Esophagus (tissue), 2 donors: ENCODE measurements at places on chromosomes 6 and 20. TPM values are rescaled to one million over a fixed set of nuclear protein-coding genes. Genes with fewer than 3 reads are reported as not detected.

The OR12D3 gene
- not detected for polyA plus RNA-seq

The TMEM200A gene
- 0.27 TPM for polyA plus RNA-seq

The SYCP2L gene
- 0.13 TPM for polyA plus RNA-seq

The DEF6 gene
- polyA plus RNA-seq, result 25.2 TPM

The TAGAP gene
- polyA plus RNA-seq, result 0.59 TPM

The GSTA3 gene
- polyA plus RNA-seq, result 0.13 TPM

The SIRT5 gene
- polyA plus RNA-seq, result 3.6 TPM

The HELZ2 gene
- polyA plus RNA-seq, result 7.2 TPM

The SFTA2 gene
- polyA plus RNA-seq, result 421 TPM

The RAET1G gene
- 8.9 TPM for polyA plus RNA-seq

The FITM2 gene
- polyA plus RNA-seq, result 2.3 TPM

The PPIL4 gene
- 10.1 TPM for polyA plus RNA-seq

The FOXS1 gene
- 0.41 TPM for polyA plus RNA-seq

The MYLK4 gene
- 0.75 TPM for polyA plus RNA-seq

The SLC17A3 gene
- polyA plus RNA-seq, result not detected

The SLC16A10 gene
- 0.18 TPM for polyA plus RNA-seq

The TNF gene
- 0.71 TPM for polyA plus RNA-seq

The CST2 gene
- polyA plus RNA-seq, result 0.15 TPM

The KCNQ5 gene
- polyA plus RNA-seq, result 0.18 TPM

The VNN1 gene
- polyA plus RNA-seq, result 0.28 TPM

The KCNG1 gene
- polyA plus RNA-seq, result 15.3 TPM

The MDFI gene
- 70.3 TPM for polyA plus RNA-seq

The PRSS35 gene
- polyA plus RNA-seq, result 0.02 TPM

The C6orf15 gene
- polyA plus RNA-seq, result 0.08 TPM

The CCM2L gene
- polyA plus RNA-seq, result 2.9 TPM

The MOG gene
- polyA plus RNA-seq, result not detected

The KATNA1 gene
- 6.8 TPM for polyA plus RNA-seq

The ERVFRD-1 gene
- 0.02 TPM for polyA plus RNA-seq

The SLC35D3 gene
- not detected for polyA plus RNA-seq

The IPCEF1 gene
- polyA plus RNA-seq, result 0.35 TPM

The CDSN gene
- 0.20 TPM for polyA plus RNA-seq

The NHLRC1 gene
- 1.4 TPM for polyA plus RNA-seq

The SLC22A7 gene
- polyA plus RNA-seq, result not detected

The C6orf141 gene
- 4.9 TPM for polyA plus RNA-seq

The E2F1 gene
- 6.7 TPM for polyA plus RNA-seq

The TRIM15 gene
- not detected for polyA plus RNA-seq

The TSBP1 gene
- not detected for polyA plus RNA-seq

The SLC4A11 gene
- polyA plus RNA-seq, result 11.5 TPM

The TRIM10 gene
- not detected for polyA plus RNA-seq

The NRN1 gene
- 3.3 TPM for polyA plus RNA-seq

The TTBK1 gene
- 0.02 TPM for polyA plus RNA-seq

The TSHZ2 gene
- 11.7 TPM for polyA plus RNA-seq

The PGC gene
- polyA plus RNA-seq, result 1.6 TPM

The COQ3 gene
- 9.5 TPM for polyA plus RNA-seq

The EEF1A2 gene
- polyA plus RNA-seq, result 0.86 TPM

The ATP6V1G2 gene
- 0.49 TPM for polyA plus RNA-seq

The SLX4IP gene
- polyA plus RNA-seq, result 4.4 TPM

The MACROD2 gene
- 0.64 TPM for polyA plus RNA-seq

The RSPH9 gene
- polyA plus RNA-seq, result 0.16 TPM

The WFDC12 gene
- polyA plus RNA-seq, result 4.3 TPM
